ENCODE measurements at places on chromosomes 12 and 14.

GRCh38 chr12:121799842-121800693 is 3.7 kb upstream of the SETD1B start:
- no peak for DNase-seq

GRCh38 chr14:88264116-88264515 is 59.0 kb downstream of the KCNK10 start:
- no peak for DNase-seq

- DNase-seq, result no peak
Observed at GRCh38 chr14:78298298-78298697, 128.1 kb downstream of the NRXN3 start.

- DNase-seq, result no peak
Observed at GRCh38 chr12:27180906-27181505, 63.1 kb upstream of the STK38L start.

- DNase-seq, result no peak
Observed at GRCh38 chr14:75493592-75494087, 28.6 kb upstream of the BATF start.

All from stimulated activated CD4-positive, alpha-beta T cell treated with anti-CD3 and anti-CD28 coated beads, Interleukin-1b, Interleukin-23, amount 100 ng/mL, for 1 hour (primary cell).